NCI-H1105 treated with DMSO at 0.1 percent for 48 hours (cell line): ENCODE measurements at places on chromosomes 6 and 20.

- no peak for DNase-seq
Measured at GRCh38 chr6:18432180-18432579, 45.0 kb downstream of the RNF144B start.

DNA sequence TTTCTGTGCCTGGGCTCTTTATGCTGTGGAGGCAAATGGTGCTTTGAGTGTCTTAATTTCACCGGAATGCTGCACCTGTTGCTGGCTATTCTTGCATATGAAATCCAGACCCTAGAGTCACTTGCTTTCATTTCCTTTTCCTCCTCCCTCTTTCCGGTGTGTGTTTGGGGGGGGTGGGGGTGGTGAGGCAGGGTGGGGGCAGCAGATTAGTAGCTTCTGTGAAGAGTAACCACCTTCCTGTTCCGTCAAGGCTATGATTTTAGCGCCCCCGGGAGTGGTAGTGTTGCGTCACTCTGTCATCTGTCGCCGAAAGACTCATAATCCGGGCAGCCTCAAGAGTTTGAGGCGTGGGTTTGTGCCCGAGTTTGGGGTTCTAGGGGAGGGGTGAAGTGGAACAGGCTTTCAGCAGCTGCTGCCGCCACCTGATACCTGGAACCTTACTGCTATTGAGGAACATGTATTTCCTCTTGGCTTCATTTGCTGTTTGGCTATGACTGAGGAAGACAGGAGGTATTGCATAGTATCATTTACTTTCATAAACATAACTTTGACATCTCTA is 49.1 kb downstream of the UTRN start:
- DNase-seq: peak; percentile 85

DNA sequence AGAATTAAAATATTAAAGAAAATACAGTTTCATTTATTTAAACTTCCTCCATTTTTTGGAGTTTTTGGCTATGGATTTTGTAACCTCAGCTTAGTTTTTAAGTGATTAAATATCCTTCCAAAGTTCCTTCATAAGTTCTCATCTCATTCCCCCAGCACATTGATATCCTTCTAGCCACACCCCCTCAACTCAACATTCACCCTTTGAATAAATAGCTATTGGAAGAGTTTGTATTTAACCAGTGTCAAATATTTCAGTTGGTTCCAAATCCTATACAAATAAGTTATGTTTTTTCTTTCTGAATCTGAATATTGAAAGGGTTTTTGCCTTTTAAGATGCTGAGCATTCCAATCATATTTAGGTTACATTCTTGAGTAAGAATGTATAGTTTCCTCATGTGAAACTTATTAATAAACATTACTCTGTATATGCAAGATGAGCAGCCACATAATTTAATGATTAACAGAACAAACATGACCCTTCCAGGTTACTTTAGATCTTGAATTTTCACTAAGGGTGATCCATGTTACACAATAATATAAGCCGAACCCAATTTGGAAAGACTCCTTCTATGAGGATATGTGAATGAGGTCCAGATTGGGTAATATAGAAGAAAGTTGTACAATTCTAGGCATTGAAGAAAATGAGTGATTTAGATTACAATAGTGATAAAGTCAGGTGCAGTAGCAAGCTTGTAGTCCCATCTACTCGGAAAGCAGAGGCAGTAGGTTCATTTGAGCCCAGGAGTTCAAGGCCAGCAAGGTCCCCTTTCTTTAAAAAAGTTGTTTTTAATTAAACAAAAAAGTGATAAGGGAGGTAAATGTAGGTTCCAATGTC is 13.6 kb downstream of the GLYATL3 start:
- no peak for DNase-seq

GRCh38 chr6:154441995-154442310 is 68.5 kb downstream of the CNKSR3 start:
- DNase-seq: no peak

- no peak for DNase-seq
Measured at GRCh38 chr6:129671442-129672340, 38.3 kb downstream of the ARHGAP18 start.
